ENCODE measurements at places on chromosomes 16 and 17. TPM values are rescaled to one million over a fixed set of nuclear protein-coding genes. Genes with fewer than 3 reads are reported as not detected.

The IKZF3 gene
- 119 TPM for total RNA-seq

DNA sequence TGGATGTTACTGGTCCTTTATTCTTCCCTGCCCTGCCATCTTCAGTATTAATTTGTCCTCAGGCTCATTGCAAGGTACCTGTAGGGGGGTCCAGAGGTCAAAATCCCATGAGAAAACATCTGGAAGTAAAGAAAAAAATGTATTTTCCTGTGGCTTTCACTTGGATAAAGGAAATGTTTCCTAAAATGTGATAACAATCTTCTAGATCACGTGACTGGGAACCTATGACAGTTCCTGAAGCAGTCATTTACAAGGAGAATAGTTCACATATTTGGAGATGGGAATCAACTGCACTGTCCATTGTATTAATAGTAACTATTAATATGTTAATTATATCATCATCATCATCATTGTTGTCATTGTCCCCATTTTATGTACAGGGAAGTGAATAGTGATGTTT lies 915.1 kb upstream of the EEF2KMT start:
- H3K4me3 ChIP-seq: no peak overlapping the region
- DNase-seq: no peak
- H3K27ac ChIP-seq: no peak overlapping the region
- no peaks in the 10 kb centered on the region for H3K27me3 ChIP-seq
- no peaks in the 10 kb centered on the region for H3K36me3 ChIP-seq

DNA sequence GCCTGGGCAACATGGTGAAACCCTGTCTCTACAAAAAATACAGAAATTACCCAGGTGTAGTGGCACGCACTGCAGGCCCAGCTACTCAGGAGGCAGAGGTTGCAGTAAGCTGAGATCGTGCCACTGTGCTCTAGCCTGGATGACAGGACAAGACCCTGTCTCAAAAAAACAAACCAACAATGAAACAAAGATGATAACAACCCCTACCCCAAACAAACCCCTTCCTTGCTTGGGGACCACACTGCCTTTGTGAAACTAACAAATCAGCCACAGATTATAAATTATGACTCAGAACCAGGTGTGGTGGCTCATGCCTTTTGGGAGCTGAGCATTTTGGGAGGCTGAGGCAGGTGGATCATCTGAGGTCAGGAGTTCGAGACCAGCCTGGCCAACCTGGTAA lies 75.3 kb upstream of the RPH3AL start:
- DNase-seq: no peak
- no peak overlapping the region for H3K27ac ChIP-seq

The KAT8 gene
- 58.6 TPM for total RNA-seq

The PPP1R1B gene
- not detected for total RNA-seq

The TOX3 gene
- not detected for total RNA-seq

The PRRT2 gene
- total RNA-seq: 1.3 TPM

DNA sequence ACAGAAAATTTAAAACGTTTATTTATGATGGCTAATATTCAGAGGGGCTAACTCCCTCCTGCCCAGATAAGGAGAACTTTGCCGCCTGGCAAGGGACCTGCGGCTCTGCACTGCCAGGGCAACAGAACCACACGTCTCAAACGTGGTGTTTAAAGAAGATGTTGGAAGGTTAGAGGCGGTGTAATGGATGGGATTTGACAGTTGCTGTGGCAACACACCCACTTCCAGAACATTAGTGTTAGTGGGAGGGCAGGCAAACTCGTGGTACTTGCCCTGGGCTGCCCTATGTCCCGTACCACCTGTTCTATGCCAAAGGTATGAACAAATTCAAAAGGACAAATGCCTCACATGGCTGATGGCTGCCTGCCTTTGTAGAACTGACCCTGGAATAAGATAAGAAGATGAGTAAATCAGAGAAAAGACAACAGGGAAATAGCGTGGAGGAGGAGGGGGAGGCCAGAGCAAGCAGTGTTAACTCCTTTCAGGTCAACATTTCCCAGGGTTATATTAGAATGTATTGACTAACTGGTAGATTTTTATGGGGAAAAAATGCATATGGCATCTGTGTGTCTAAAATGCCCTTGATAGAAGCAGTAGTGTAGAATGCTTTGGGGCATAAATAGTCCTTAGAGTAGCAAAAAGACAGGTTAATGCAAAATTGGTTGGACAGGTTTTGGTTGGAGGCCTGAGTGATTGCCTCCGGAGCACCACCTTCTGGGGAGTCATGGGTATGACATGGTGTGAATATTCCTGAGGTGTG lies 30.8 kb downstream of the HLF start:
- H3K36me3 ChIP-seq: no peaks in the 10 kb centered on the region
- H3K4me3 ChIP-seq: no peak overlapping the region
- DNase-seq: peak; percentile 40
- H3K4me1 ChIP-seq: no peaks in the 10 kb centered on the region
- no peaks in the 10 kb centered on the region for H3K27me3 ChIP-seq

GRCh38 chr16:2276368-2277195 lies 8.7 kb upstream of the RNPS1 start:
- no peaks in the 10 kb centered on the region for H3K36me3 ChIP-seq
- H3K27ac ChIP-seq: no peak overlapping the region
- H3K27me3 ChIP-seq: no peaks in the 10 kb centered on the region
- H3K4me1 ChIP-seq: no peaks in the 10 kb centered on the region
- no peak overlapping the region for H3K4me3 ChIP-seq

DNA sequence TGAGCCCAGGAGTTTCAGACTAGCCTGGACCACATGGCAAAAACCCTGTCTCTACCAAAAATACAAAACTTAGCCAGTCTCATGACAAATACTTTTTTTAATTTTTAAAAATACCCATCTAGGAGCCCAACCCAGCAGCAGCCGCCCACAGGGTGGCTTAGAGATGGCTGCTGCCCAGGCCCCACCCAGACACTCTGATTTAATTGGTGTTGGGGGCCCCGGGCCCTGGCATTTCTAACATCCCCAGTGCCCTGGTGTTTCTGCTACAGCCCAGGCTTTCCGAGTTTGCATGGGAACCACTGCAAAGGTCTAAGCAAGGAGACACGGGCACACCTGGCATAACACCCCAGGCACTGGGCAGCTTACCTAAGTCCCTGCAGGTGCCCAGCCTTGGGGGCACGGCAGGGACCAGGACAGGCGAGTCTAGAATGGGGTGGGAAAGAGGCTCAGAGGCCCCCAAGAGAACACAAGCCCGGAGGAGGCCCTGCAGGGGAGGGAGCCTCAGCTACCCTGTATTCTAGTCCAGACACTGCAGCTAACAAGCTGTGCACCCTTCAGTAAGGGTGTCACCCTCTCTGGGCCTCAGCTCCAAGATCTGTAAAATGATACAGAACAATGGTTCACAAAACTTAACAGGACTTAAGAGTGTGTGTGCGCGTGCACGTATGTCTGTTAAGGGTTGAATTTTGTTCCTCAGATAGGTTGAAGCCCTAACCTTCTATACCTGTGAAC lies 48.8 kb downstream of the RMI2 start:
- H3K27ac ChIP-seq: no peak overlapping the region
- H3K4me1 ChIP-seq: no peaks in the 10 kb centered on the region
- H3K36me3 ChIP-seq: no peaks in the 10 kb centered on the region
- peak; percentile 17 for DNase-seq
- H3K4me3 ChIP-seq: no peak overlapping the region
- no peaks in the 10 kb centered on the region for H3K27me3 ChIP-seq
